Cerebellum (tissue), 4 donors: ENCODE measurements at places on chromosomes 7 and 10.
A peak's percentile ranks its signal among the peaks of the same experiment; 100 is the strongest.

DNA sequence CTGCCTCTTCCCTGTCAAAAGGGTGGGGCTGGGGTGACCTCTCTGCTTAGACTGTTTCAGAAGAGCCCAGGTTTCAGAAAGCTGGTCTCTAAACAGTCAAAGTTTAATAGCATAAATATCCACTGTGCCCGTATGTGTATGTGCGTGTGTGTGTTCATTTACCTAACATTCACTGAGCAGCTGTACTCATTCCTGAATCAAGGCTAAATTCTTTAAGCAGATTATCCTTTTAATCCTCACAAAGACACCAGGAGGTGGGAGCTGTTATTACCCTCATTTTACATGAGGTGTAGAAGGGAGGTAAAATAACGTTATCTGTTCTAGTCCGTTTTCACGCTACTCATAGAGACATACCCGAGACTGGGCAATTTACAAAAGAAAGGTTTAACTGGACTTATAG is 72.2 kb downstream of the RSU1 start:
- no peak for DNase-seq

DNA sequence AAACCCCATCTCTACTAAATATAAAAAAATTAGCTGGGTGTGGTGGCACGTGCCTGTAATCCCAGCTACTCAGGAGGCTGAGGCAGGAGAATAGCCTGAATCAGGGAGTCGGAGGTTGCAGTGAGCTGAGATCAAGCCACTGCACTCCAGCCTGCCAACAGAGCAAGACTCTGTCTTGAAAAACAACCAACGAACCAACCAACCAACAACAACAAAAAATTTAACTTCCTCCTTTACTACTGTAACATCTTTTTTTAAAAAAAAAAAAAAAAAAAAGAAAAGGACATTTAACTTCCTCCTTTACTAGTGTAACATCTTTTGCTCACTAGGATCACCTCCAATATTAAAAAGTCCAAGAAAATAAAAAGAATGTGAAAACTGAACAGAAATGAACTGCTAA is 92.3 kb upstream of the TMEM168 start:
- DNase-seq, result no peak

DNA sequence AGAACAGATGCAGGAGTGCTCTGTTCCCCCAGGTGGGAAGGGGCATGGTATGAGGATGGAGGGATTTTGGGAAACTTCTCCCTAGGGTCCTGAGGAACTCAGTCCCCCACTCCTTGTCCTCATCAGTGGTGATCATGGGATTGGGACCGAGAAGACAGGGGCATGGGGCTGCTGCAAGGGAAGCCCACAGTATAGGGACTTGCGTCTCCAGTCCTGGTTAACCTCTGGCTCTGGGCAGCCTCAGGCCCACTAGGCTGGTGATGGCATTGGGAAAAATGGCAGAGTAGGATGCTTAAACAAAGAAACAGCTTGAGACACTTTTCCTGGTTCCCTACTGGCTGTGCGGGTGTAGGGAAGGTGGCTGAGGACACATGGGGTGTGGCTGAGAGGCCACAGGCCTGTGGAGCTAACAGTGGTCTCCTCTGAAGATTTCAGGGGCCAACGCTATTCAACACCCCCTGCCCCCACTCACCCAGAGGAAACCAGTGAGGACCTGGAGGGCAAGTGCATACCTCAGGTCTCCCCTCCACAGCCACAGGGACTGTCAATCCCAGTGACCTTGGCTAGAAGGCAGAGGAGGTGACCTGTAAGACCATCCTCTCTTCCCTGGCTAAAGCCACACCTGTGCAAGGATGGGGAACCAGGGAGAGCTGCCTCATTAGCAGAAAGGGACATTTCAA is 261.3 kb downstream of the CCSER2 start:
- DNase-seq, result no peak

GRCh38 chr7:46739518-46740234 is 818.6 kb upstream of the IGFBP3 start:
- no peak for DNase-seq

DNA sequence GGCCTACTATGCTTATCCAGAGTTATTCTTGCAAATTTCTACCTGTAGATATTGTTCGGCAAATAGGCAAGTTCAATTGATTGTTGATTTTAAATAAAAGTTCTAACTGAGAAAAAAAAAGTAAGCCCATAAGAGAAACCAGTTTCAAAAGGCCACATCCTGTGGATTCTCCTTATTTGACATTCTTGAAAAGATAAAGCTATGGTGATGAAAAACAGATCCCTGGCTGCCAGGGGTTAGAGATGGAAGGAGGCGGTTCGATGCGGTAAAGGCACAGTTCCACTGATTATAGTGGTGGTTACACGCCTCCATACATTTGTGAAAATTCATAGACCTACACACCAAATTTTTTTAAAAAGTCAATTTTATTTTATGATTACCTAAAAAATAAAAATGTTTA is 347.8 kb downstream of the KCNMA1 start:
- DNase-seq, result no peak

DNA sequence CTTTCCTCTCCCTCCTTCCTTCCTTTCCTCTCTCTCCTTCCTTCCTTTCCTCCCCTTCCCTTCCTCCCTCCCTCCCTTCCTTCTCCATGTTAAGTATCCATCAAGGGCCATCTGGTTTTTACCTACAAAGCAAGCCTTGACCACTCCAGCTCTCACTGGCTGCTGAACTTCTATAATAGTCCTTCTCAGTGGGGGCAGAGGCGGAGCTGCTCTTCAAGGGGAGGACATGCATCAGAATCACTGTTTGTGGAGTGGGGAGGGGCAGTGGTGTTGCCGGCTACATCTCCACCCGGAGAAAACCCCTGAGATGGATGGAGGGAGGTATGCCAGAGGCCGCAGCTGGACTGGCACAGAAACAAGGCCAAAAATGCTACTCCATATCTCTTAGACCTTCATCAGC is 25.9 kb downstream of the LAMB1 start:
- DNase-seq, result no peak

DNA sequence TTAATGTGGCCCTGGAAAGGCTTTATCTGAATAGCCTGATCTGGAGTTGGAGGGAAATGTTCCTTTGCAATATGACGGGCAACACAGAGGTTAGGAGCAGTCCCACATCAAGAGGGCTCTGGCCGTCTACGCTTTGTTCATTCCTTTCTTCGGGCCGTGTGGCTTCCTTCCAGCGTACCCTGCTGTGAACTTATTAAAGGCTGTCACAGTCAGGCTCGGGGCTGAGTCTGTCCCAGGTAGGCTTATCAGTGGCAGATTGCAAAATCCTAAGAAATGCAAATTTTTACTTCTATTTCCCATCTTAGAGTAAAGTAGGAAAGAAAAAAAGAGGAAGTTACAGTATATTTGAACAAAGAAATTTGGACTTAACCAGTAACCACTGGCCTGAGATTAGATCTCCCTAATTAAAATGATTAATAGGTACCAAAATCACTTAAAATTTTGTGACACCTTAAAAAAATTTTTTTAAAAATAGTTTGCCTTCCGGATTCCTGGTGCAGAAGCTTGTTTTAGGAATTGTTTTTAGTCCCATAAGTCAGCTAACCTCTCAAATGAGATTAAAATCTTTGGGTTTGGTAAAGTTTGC is 453.1 kb upstream of the MKI67 start:
- no peak for DNase-seq

- DNase-seq, result no peak
These were observed 80.0 kb upstream of the STK17A start for GRCh38 chr7:43502941-43503340.

DNA sequence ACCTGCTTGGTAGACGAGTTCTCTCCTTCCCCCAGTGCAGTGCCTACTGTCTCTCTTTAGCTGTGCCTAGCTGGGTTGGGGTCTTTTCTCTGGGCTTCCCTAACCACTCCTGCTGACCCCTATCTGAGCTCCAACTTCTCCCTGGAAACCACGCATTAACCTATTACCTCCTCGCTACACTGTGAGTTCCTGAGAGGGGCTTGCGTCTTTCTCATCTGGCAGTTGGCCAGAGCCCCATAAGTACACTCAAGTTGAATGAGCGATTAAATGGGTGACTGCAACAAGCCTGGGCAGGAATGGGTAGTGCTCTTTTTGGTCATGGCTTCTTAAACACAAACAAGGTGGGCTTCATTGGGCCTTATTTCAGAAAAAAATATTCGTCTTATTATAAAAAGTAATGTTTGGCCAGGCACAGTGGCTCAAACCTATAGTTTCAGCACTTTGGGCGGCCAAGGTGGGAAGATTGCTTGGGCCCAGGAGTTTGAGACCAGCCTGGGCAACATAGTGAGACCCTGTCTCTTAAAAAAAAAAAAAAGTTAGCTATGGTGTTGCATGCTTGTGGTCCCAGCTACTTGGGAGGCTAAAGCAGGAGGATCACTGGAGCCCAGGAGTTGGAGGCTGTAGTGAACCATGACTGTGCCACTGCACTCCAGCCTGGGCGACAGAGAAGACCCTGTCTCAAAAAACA is 41.4 kb downstream of the SYPL1 start:
- DNase-seq, result no peak

GRCh38 chr7:151626422-151627115 is 106.9 kb upstream of the RHEB start:
- DNase-seq, result peak; percentile 53

- DNase-seq, result no peak
These were observed 29.8 kb upstream of the GNA12 start for GRCh38 chr7:2873686-2874551.

DNA sequence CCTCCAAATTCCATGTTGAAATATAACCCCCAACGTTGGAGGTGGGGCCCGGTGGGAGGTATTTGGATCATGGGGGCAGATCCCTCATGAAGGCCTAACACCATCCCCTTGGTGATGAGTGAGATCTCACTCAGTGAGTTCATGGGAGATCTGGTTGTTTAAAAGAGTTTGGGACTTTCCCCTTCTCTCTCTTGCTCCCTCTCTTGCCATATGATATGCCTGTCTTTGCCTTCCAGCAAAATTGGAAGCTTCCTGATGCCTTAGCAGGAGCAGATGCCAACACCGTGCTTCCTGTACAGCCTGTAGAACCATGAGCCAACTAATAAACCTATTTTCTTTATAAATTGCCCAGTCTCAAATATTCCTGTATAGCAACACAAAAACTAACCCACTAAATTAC is 55.7 kb upstream of the CDK1 start:
- no peak for DNase-seq

GRCh38 chr7:41029072-41029499 is 673.8 kb downstream of the INHBA start:
- DNase-seq, result no peak

DNA sequence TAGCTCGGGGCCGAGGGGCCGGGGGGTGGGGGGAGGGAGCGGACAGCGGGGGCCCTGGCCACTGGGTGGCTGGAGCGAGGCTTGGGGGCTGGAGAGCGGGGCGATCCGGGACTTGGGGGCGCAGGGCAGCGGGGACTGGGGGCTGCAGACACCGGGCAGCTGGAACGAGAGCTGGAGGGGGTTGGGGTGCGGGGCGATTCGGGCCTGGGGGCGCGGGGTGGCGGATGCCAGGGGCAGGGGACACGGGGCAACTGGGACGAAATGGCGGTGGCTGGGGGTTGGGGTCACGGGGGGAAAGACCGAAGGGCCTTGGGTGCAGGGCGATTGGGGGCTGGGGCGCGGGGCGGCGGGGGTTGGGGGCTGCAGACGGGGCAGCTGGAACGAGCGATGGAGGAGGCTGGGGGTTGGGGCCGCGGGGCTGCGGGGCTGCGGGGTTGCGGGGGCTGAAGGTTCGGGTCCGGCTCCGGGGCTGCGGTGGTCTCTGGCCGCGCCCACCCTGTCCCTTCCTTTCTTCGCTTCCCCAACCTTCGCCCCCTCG is 590 bp downstream of the COL26A1 start:
- DNase-seq, result no peak

- peak; percentile 14 for DNase-seq
These were observed 400.7 kb upstream of the MKI67 start for GRCh38 chr10:128526791-128527375.

GRCh38 chr10:17607603-17608332 is 9.4 kb downstream of the HACD1 start:
- peak; percentile 67 for DNase-seq

- no peak for DNase-seq
These were observed 133.2 kb upstream of the KCNMA1 start for GRCh38 chr10:77770868-77771175.

DNA sequence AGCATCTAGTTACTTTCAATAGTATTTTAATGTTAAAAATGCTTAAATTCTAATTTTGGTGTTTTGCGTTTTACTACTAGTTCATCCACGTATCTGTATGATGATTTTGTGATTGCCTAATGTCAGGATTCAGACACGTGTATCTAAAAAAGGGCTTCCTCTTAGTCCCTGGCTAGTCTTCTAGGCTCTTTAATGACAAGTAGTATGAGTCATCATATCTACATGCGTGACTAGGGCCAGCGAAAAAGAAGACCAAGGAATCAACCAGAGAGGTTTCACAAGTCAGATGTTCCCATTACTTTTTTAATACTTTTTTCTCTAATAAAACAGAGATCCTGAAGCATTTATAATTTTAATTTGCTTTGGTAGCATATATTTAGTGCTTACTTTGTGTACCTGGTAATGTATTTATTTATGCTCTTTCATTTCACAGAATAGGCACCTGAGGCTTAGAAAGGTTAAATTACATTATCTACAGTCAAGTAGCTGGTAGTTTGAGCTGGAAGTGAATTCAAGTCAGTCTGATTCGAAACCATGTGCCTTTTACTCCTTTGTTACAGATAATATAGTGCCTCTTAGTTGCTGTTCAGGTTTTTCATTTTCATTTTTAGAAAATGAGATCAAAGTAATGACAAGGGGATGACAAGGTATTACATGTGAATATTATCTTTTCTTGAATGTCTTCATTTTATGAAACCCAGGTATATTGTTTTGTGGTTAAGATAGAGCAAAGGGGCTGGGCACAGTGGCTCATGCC is 140.3 kb downstream of the FOXP2 start:
- no peak for DNase-seq

GRCh38 chr10:122140941-122141623 is 130.0 kb upstream of the BTBD16 start:
- DNase-seq, result no peak

DNA sequence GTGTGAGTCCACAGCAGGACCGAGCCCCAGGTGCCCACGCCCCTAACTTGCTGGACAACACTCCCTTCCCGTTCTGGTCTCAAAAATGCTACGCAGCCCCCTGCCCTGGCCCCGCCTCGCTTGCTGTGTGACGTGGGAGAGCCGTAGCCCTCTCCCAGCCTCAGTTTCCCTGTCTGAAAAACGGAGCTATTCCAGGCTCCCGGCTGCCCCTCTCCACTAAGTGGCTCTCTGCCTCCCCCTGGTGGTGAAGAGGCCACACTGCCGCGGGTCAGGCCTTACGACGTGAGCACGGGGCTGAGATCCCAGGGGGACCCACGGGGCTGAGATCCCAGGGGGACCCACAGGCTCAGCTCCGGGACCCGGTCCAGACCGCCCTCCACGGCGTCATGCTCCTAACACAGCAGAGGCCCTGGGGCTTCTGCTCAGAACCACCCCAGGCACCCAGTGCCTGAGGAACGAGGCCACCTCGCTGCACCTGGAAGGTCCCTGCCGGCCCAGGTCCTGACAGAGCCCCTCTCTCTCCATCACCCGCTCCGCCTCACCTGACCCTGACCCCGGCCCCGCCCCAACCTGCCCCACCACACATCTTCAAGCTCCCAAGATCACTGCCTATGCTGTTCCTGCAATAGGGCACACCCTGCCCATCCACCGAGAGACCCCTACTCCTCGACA is 26.7 kb downstream of the MICALL2 start:
- peak; percentile 66 for DNase-seq
